ENCODE measurements at places on chromosomes 5 and 9.
A peak's percentile ranks its signal among the peaks of the same experiment; 100 is the strongest.

DNA sequence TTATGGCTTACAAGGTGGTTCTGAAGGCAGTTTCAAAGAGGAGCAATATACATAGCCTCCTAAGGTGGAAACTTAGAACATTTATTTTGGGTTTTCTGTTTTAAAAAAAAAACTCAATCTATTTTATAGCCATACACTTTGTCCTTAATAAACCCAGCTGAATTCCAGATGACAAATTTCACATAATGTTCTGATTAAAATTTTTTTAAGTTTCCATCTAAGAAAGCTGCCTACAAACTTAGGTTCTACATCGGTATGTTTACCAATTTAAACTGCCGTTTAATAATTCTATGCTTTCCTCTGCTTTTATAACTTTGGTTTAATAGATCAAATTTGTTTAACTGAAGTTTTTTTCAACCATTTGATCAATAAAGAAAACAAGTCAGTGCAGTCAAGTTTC lies 12.5 kb downstream of the NR3C1 start:
- peak; percentile 24 for DNase-seq

GRCh38 chr9:94809778-94810177 lies 83.3 kb downstream of the AOPEP start:
- no peak for DNase-seq

DNA sequence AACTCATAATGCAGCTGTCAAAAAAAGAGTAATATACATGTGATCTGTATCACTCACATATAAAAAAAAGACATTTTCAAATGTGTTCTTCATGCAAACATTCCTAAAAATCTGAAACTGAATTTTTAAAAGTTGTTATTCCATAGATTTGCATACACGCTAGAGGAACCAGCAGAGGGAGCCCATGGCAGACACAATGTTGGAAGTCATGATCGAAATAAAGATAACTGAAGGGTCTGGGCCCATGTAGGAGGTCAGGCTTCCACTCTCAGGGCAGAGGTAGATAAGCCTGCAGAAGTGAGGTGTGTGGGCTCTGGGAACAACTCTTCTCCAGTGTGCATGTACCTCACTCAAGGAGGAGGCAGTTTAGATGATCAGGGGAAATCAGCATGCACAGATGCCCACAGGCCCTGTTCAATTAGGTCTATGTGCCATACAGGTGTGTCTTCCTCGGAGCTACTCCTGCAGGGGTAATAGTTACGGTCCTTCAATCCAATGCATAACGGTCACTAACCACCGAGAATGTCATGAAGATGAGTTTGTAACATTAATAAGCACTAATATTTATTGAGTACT lies 208.6 kb downstream of the EPB41L4A start:
- DNase-seq: peak; percentile 18

- DNase-seq: no peak
Measured at GRCh38 chr9:98095401-98095800, 23.6 kb downstream of the TRIM14 start.

DNA sequence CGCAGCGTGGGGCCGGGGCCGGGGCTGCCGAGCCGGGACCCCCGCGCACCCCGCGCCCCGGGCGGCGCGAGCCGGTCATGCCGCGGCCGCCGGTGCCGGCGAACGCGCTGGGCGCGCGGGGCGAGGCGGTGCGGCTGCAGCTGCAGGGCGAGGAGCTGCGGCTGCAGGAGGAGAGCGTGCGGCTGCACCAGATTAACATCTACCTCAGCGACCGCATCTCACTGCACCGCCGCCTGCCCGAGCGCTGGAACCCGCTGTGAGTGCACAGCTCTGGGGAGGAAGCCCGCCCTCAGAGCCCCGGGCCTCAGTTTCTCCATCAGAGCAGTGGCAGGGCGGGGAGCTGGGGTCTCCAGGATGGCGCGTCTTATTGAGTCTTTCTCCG lies 335 bp downstream of the GALNT12 start:
- no peak for DNase-seq

GRCh38 chr5:124697933-124698591 lies 48.4 kb downstream of the ZNF608 start:
- peak; percentile 41 for DNase-seq

GRCh38 chr5:10910261-10910660 lies 149.2 kb upstream of the DAP start:
- DNase-seq: no peak

GRCh38 chr5:77046416-77047073 lies 16.3 kb downstream of the AGGF1 start:
- no peak for DNase-seq

DNA sequence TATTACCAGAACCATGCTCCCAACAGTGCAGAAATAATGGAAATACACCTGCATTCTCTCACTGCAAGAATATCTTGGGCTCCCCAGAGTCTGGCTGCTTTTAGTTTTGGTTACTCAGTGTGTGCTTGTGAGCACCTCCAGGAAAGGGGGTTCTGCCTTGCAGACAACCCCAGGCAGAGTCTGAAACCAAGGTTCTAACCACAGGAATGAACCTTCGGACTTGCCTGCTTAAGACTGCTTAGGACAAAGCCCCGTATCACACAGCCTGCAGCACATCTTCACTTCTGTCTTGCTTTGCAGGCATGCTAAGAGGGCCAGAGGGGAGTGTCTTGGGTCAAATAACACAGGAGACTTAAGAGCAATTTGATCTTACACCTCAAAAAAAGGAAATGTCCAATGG lies 94.8 kb upstream of the SPATA31C2 start:
- DNase-seq: no peak

DNA sequence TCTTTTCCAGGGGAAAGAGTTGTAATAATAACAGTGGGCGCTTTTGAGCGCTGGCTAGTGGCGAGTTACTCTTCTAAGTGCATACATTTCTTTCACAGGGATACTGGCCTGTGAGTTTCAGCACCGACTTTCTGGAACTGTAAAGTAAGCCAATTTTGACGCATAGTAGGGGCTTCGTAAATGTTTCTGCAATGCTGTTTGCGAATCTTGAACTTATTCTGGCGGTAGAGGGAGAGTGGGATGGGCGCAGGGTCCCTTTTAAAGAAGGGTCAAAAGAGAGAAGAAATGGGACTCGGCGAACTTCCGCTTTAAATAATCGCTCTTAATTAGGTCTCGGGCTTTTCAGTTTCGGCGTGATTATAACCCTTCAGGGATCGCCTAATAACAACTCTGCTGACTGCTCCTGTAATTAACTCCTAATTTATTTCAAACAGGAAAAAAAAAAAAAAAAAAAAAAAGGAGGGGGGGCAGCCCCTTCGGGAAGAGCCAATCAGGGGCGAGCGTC lies 351 bp upstream of the MSX2 start:
- peak; percentile 35 for DNase-seq

GRCh38 chr5:135356522-135357318 lies 42.3 kb downstream of the MACROH2A1 start:
- peak; percentile 93 for DNase-seq

DNA sequence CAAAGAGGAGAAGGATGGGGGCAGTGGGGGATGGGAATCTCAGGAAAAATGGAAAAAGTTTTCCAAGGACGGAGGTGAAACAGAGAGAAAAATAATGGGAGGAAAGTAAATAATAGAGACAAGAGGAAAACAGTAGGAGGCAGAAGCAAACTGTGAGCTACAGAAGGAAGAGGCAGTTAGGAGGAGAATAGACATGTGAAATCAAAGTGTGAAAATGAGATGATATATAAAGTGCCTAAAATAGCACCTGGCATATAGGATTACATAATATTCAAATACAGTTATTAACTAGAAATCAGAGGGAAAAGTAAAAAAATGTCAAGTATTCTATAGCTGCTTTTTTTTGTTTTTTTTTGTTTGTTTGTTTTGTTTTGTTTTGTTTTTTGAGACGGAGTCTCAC lies 44.0 kb upstream of the PLIN2 start:
- no peak for DNase-seq

- DNase-seq: no peak
Measured at GRCh38 chr9:107919263-107919662, 429.7 kb upstream of the KLF4 start.

DNA sequence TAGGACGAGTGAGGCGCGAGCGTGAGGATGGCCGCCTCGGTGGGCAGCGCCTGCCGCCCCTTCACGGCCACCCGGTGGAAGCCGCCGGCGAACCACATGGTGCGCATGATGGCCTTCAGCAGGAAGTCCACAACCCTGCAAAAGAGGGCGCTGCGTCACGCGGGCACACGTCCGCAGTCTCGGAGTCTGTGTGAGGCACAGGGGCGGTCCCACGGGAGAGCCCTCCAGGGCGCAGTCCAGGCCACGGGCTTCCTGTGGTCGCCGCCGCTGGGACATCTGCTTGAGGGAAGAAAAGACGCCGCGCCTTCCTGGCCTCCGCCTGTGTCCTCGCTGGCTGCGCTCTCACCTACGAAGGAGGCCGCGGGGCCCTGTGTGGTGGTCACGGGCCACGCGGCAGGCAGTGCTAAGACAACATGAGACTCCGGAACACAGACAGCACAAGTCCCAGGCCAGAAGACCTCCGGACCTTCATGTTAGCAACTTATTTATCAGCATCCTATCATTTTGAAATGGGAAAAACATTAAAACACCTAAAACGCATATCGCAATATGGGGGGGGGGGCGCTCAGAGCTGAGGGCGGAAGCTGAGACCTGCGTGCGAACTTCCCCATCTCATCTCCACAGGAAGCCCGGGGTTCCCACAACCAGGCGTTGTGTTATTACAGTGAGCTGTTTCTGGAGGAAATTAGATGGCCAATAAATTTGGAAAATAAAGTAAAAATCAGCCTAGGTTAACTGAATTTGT lies 28.8 kb downstream of the LPCAT1 start:
- DNase-seq: no peak

GRCh38 chr9:129273941-129274684 lies 96.1 kb upstream of the IER5L start:
- DNase-seq: no peak

GRCh38 chr5:52469420-52469819 lies 318.3 kb upstream of the ITGA1 start:
- no peak for DNase-seq

DNA sequence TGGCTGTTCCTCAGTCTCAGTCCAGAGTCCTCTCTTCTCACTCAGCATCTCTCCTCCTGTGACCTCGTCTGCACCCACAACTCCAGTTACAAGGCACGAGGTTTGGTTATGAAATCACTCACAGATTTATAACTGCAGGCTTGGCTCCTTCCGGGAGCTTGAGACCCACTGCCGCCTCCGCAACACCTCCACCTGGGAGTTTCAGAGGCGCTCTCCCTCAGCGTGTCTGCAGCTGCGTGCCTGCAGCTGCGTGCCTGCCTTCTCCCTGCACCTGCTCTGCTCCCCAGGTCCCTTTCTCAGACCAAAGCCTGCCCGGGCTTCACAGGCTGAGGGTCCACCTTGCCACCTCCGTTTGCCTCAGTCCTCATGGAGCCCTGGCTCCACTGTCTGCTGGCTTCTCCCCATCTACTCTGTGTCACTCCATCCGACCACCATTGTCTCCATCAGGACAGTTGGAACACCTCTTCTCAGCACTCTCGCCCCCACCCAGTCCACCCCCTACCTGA lies 51.5 kb downstream of the HRH2 start:
- DNase-seq: no peak

DNA sequence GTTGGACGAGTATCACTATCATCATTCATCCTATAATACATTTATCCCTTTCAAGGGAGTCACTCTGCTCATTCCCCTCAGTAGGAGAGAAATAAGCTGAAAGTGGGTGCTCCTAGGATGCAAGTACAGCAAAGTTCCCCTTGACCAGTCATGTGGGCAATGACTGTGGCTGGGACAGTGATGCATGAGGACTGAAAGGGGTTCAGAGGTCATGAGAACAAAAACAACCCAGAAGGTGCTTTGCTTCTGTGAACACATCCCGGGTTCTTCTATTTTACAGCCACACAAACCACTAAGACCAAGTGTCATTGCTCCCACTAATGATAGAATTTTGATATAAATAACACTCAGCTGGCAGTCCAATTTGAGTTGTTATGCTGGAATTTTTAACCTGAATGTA lies 177.8 kb upstream of the ADCY2 start:
- DNase-seq: no peak

DNA sequence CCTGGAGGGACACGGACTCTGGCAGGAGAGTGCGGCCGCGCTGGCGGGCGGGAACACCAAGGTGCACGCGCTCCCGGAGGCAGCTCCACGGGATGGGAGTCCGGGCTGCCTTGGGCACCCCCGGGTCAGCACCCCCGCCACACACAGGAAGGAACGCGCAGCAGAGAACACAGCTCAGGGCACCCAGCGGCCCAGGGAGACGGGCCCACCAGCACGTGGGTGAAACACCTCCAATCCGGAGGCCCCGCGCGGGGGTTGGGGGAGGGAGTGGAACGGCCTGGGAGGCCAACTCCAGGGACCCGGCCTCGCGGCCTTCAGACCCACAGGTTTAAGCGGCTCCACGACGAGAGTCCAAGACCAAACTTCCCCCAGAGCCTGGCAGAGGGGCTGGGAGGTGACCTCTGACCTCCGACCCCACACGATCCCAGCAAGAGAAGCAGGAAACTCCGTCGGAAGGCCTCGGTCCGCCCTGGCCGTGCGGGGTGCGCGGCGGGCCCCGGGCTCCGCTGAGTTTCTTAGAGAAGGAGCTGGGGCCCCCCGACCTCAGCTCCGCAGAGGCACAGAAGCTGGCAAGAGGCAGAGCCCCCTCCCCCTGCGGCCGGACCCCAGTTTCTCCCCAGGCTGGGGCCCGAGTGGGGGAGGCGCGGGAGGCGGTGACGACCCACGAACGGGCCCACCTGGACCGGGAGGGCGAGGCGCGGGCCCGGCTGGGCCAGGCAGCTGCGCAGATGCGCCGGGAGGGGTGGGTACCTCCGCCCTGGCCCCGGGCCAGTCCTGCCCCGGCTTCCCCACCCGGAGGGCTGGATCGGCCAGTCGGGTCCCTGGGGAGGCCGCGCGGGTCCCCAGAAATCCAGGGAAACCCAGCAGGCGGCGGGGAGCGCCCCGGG lies 851 bp downstream of the NACC2 start:
- DNase-seq: peak; percentile 70

Data from EH (cell line).